T-cell (primary cell): ENCODE measurements at places on chromosomes 12 and 14.

DNA sequence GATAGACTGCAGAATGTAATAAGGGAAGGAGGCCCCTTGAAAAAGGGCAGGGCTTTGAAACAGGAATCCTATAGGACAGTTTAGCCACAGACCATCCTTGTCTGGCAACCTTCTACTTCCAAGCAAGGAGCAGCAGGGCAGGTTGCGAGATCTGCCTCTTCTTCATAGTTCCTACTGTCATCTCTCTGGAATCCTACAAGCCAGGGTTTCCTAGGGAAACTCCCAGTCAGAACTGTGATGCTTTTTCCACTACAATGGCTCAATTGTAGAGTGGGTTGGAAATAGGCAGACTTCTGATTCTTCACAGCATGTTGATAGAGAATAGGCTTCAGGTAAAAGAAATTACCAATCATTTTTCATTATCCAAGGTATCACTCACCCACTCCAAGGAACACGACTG lies 186.3 kb downstream of the DACT1 start:
- DNase-seq: no peak

- no peak for DNase-seq
Observed at GRCh38 chr12:120071493-120072020, 45.0 kb downstream of the RAB35 start.

DNA sequence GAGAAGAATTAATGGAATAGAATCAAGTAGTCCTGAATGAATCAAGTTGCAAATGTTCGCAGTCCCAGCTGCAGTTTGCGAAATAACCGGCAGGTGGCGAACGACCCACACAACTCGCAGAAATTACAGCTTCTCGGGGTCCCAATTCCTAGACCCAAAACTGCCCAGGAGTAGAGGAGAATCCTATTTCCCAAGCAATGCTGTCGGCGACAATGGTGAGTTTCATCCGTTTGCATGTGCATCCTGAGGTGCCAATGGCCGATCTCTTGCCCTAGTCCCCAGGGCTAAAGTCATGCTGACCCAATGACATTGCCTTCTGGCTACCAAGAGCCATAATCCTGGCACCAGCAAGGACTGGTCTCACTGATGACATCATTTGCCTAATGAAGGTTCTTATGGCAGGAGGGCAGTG lies 8.5 kb upstream of the ASCL1 start:
- DNase-seq: peak; percentile 22

- DNase-seq: no peak
Observed at GRCh38 chr14:39109893-39110715, 4.0 kb upstream of the GEMIN2 start.

GRCh38 chr14:31036552-31036951 lies 10.4 kb upstream of the STRN3 start:
- no peak for DNase-seq

DNA sequence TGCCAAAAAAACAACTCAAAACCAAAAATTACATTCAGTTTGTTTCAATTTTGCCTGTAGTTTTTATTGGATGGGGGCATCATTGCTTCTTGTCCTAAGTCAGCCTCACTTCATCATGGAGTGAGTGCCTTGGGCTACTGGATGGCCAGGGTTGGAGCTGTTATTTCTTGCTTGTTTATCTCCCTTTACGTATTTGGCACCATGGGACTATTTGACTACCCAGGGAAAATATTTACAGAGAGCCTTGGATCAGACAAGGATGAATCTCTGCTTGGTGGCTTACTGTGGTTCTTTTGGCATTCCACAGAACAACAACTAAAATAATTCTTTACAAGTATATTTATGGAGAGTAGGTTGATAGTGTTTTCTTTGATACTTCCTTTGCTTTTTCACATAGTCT lies 160.8 kb upstream of the SEL1L start:
- DNase-seq: no peak

DNA sequence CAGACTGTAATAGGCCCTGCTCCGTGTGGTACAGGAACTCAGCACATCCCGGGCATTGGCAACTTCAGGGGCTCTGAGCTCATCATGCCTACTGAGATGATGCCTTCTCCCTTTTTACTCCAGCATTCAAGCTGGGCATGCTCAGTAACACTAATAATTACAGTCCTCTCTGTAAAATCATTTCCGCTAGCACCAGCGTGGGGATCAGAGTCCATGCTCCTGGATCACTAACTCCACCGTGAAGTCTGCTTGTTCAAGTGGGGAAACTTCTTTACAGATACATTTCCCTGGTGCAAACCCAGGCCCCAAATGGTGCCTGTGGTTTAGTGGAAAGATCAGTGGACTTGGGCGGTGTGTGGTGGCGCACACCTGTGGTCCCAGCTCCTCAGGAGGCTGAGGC lies 16.7 kb downstream of the CLSTN3 start:
- no peak for DNase-seq

DNA sequence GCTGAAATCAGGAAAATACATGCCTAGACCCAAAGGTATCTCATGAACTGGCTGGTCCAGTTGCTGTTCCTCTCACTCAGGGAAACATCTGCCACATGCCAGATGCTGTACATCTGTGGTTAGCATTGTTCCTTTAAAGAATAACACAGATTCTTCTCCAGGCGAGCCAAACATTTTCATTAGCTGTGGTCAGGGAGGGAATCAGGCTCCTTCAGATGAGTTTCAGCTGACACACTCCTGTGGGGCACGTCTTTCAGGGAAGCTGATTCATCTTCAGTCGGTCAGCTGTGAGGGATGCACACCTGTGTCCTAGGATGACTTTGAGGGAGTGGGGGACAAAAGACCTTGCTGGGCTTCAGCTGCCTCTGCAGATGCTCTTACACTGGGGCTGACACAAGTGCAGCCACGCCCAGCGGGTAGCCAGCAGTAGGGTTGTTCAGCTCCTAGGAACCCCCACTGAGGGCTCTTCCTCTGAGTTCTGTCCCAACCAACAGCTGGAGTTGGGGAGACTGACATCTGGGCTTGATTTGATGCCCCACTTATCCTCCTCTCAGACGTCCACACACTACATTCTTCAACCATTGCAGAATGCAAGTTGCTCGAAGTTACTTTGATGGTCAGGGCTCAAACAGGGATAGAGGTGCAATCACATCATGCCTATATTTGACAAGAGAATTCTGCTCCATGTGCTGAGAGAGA lies 155.0 kb downstream of the NUAK1 start:
- no peak for DNase-seq

DNA sequence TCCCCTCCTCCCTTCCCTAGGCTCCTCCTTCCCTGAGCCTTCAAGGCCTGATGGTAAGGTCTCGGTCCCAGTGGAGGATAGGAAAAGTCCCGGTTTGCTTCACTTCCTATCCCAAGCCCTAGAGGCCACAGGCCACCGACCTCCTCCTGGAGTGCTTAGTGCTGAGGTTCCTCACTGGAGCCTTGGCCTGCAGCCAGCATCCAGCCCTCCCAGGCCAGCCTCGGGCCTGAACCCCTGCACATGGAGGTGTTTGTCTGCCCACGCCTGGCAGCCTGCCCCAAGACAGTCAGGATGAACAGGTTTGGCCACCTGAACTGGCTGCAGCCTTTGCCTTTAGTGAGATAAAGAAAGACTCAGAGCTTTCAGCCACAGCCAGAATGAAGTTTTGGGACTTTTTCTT lies 15.8 kb upstream of the KRT7 start:
- DNase-seq: no peak

GRCh38 chr14:81007131-81007530 lies 51.7 kb downstream of the TSHR start:
- DNase-seq: no peak

DNA sequence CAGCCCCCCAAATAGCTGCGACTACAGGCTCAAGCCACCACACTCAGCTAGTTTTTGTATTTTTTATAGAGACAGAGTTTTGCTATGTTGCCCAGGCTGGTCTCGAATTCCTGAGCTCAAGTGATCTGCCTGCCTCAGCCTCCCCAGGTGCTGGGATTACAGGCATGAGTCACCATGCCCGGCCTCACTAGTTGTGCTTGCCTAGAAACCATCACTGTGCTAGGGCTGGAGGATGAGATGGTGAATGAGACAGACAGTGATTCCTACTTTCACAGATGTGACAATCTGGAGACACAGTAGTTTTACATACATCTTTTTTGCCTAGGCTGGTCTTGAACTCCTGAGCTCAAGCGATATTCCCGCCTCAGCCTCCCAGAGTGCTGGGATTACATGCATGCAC lies 7.5 kb upstream of the MSI1 start:
- no peak for DNase-seq

- DNase-seq: peak; percentile 47
Observed at GRCh38 chr12:92363295-92364146, 217.9 kb upstream of the BTG1 start.

- DNase-seq: no peak
Observed at GRCh38 chr12:39959467-39959866, 146.4 kb downstream of the SLC2A13 start.

GRCh38 chr12:1978078-1978862 lies 26.0 kb downstream of the DCP1B start:
- DNase-seq: no peak

DNA sequence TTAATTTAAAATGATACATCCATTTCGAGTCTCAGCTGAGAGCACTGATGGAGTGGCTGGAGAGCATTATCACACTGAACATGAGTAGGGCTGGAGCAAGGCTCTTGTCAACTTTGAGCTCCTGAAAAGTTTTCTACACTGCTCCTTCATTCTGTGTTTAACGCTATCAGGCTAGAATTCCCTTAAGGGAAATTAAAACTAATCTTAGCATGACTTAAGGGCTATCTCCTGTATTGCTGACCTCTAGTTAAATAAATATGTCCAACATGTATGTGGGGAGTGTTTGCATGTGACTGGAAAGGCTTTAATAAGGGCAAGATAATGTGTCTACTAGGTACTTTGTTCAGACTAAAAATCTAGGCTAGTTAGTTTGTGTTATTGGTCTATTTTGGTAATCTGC lies 116.7 kb upstream of the CAND1 start:
- DNase-seq: no peak

DNA sequence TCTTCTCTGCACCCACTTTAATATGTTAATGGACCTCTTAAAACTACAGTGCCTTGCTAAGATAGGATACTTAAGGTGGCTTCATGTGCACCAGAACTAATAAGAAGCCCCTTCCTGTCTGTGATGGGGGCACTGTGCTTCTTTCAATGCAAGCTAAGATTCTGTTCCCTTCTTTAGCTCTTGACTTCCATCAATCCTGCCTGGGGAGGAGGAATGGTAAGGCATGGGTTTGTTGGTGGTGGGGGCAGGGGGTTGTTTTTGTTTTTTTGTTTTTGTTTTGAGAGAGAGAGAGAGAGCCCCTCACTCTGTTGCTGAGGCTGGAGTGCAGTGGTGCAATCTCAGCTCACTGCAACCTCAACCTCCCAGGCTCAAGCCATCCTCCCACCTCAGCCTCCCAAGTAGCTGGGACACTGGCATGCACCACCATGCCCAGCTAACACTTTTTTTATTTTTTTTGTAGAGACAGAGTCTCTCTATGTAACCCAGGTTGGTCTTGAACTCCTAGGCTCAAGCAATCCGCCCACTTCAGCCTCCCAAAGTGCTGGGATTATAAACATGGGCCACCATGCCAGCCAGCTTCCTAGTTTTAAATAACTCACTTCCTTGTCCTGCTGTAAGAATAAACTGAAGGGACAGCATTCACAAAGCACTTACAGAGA lies 4.5 kb upstream of the KRT3 start:
- DNase-seq: no peak

- no peak for DNase-seq
Observed at GRCh38 chr12:64178122-64178521, 44.0 kb downstream of the KICS2 start.

GRCh38 chr12:102642199-102642598 lies 161.8 kb upstream of the IGF1 start:
- DNase-seq: no peak

GRCh38 chr12:45587012-45587411 lies 142.5 kb upstream of the ARID2 start:
- no peak for DNase-seq

DNA sequence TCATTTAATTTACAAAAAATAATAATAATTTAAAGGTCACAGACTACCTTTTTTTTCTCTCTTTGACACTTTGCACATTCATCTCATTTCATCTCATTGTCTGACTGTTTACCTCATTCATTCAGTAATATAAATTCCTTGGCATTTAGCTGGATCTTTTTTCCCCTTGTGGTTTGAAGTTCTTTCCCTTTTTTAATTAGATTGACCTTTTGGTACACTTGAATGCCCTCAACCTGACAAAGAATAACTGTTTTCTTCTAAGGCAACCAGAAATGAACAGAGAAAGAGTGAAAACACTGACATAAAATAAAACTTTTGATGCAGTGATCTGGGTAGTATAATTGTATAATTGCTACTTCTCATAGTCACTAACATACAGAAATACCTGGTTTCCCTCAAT lies 774.9 kb upstream of the NOVA1 start:
- DNase-seq: no peak

- DNase-seq: no peak
Observed at GRCh38 chr12:90909069-90909770, 45.8 kb downstream of the CCER1 start.

DNA sequence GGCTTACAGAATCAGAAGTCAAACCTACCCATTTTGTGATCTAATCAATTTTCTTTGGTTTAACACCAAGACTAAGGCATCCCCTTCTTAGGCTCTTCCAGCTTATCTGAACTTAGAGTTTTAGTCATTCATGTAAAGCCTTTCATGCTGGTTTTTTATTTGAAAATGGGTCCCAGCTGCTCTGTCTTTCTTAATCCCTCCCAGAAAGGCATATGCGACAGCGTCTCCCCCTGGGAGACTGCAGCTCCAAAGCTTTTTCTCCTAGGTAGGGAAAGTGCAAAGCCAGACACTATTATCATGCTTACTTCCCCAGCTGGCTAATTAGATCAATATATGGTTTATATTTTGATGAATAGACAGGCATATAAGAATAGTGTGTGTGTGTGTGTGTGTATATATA lies 96.6 kb upstream of the E2F7 start:
- DNase-seq: no peak

DNA sequence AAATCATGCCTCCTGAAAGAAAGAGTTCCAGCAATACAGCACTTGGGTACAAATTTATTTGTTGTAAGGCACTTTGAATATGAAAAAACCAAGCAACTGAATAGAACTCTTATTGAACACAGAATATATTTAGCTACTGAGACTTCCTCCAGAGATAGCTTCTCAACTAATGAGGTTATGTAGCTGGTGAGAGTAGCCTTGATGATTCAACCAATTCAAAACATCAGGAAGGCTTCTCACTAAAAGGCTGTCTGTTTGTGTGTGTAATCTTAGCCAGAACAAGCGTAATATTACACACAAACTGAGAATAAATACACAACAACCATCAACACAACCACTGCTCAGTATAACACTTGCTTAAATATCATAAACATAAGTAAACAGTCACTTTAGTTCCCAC lies 20.4 kb downstream of the EIF2B2 start:
- DNase-seq: no peak

DNA sequence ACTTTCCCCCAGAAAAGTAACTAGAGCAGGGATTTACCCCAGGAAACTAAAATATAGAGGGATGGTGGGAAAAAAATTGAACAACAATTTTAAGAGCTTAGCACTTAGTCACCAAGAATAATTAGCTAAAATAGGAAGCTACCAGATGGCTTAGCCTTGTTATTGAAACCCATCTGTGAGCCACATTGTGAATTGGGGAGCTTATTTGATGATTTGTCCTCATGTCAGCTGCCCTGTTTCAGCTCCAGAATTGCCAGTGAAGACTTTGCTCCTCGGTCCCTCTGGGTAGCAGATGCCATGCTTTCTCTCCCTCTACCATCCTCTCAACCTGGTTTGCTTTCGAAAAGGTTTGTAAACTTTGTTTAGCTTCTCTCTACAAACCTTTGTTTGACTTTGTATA lies 67.7 kb upstream of the PTHLH start:
- DNase-seq: no peak
